ENCODE measurements at places on chromosomes 1 and 21.

- DNase-seq: no peak
Measured at GRCh38 chr1:62810420-62811274, 26.7 kb downstream of the ATG4C start.

DNA sequence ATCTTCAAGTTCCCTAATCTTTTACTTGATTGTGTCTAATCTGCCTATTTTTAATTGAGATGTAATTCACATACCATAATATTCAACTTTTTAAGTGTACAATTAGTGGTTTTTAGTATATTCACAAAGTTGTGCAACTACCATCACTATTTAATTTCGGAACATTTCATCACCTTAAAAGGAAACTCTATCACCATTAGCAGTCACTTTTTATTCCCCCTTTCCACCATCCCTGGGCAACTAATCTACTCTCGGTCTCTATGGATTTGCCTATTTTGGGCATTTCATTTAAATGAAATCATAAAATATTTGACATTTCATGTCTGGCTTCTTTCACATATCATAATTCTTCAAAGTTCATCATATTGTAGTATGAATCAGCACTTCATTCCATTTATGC lies 30.6 kb upstream of the HYI start:
- no peak for DNase-seq

DNA sequence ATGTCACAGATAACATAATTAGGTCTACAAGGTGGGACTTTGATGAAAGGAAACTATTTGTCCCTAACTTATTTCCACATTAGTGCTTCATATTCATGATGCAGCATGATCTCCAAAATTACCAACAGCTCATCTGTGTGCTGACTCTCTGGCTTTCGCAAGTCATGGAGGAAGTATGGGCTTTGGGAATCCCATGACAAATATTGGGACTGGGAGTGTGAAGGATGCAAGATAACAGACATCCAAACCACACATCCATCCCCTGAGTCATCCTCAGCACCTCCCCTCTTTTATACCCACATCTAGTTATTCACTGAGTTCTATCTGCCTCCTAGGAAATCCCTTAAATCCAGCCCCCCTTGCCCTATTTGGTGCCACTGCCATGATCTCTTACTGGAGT lies 102.8 kb upstream of the COL24A1 start:
- peak; percentile 4 for DNase-seq

GRCh38 chr1:98086796-98087441 lies 166.1 kb upstream of the DPYD start:
- DNase-seq: peak; percentile 91

DNA sequence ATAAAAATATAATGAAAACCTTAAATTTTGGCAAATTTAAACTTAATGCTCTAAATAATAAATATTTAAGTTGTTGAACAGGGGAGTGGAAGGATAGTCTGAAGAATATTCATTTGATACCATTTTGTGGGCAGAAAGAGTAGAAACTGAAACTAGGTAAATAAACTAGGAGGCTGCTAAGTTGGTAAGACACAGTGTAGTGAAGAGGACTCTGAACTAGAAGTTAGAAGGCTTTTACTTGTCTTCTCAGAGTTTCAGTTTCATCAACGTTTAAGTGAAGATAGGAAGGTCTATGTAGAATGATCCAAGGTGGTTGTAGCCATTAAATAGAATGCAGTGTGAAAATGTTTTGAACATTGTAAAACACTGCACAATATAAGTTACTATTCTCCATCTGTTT lies 516.9 kb downstream of the AMY1C start:
- no peak for DNase-seq

DNA sequence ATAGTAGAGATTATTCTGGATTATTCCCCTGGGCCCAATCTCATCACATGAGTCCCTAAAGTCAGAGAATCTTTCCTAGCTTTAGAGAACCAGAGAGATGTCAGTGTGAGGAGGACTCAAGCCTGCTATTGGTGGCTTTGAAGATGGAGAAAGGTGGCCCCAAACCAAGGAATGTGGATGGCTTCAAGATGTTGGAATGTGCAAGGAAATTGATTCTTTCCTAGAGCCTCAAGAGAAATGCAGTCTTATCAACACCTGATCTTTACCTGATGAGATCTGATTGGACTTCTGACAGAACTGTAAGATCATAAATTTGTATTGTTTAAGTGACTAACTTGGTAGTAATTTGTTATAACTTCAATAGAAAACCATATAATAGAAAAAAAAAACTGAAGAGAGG lies 51.0 kb downstream of the NME7 start:
- no peak for DNase-seq

DNA sequence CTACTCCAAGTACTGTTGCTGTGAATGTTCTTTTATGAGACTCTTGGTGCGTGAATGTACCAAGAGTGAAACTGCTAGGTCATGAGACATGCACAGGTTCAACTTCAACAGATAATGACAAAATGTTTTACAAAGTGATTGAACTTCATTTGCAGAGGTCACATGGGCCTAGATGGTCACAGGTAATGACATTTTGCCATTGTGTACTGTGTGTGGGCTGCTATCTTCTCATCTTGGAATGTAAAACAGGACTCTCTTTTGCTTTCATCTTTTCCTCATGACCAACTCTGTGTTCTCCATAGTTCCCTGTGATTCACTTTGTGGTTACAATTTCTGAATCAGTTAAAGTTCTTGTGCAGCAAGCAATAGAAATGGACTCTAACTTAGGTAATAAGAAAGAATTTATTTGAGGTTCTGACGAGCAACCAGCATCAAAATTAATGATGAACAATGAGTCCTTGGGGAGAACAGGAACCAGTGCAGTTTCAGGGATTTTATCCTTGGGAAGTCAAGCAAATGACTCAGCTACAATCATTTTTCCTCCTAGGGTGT lies 16.2 kb upstream of the TSNAX start:
- peak; percentile 65 for DNase-seq

DNA sequence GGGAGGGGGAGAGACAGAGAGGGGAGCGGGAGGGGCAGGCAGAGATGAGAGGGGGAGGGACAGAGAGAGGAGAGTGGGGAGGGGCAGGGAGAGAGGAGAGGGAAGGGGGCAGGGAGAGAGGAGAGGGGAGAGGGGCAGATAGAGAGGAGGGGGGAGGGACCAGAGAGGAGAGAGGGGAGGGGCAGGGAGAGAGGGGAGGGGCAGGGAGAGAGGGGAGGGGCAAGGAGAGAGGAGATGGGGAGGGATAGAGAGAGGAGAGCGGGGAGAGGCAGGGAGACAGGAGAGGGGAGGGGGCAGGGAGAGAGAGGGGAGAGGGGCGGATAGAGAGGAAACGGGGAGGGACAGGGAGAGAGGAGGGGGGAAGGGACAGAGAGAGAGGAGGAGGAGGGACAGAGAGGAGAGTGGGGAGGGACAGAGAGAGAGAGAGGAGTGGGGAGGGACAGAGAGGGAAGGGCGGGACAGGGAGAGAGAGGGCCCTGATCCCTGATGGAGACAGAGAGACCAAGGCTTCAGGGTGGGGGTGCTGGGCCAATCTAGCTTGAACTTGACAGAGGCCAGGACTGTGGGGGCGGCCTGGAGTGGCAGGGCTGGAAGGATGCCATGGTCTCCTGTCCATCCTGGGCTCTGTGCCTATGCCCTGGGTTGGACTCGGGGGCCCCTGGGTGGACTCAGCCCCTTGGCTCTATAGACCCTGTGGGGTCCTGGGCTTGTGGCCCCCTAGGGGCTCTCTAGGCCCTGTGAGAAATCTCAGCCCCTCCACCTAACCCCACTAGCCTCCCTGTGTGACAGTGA lies 43.6 kb downstream of the DMRTB1 start:
- no peak for DNase-seq

- DNase-seq: peak; percentile 87
Measured at GRCh38 chr1:88891318-88891950, at the start of gene GTF2B. TSS of gene GTF2B (minus strand) at chr1:88891567. CDS start at chr1:88891499, 68 bp downstream.

DNA sequence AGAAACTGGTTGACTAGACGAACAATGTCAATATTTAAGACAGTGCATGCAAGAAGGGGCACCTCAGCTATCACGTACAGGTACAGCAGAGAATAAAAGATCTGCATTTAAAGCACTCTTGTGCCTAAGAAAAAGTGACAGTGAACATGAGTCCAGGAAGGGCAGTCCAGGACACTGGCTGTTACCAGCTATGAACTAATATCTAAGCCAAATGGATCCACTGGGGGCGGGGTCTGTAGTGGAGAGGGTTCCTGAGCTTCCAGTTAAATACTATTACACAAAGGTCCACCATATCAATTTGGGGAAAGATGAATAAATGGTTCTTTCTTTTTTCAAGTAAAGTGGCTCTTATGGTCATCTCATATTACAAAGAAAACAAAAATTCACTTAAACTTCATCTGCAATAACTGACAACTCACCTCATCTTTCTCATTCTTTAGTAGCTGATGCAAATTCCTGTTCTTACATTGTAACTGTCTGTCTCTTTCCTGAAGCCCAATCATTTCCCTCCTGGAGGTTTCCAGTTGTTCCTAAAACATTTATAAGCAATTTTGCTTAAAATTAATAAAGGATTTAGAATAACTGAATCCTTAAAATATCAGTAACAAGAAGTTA lies 24.5 kb downstream of the SSX2IP start:
- DNase-seq: peak; percentile 24

- no peak for DNase-seq
Measured at GRCh38 chr1:160400646-160401486, 502 bp downstream of the VANGL2 start.

DNA sequence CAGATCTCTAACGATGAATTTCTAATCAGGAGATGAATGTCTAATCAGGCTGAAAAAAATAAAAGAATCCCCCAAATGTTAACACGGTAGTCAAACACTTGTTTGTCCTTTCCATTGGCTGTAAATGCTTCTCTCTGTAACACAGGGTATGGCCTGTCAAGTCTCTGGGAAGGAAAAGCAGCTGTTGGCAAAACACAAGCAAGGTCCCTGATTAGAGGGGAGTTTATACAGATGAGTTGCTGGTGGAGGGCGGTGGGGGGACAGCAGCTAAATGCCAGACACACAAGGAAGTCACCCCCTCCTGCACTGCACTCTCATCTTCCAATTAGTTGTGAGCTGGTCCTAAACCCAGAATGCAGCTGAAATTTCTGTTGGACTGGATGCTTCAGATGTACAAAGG lies 51.0 kb downstream of the PGBD5 start:
- no peak for DNase-seq

- DNase-seq: peak; percentile 60
Measured at GRCh38 chr1:86757272-86757984, 53.1 kb downstream of the SH3GLB1 start.

GRCh38 chr1:17356387-17357026 lies 15.5 kb upstream of the PADI6 start:
- DNase-seq: no peak

- DNase-seq: no peak
Measured at GRCh38 chr1:15210651-15211375, 36.2 kb upstream of the FHAD1 start.

- DNase-seq: no peak
Measured at GRCh38 chr1:39104158-39105060, 78.3 kb downstream of the NDUFS5 start.

- no peak for DNase-seq
Measured at GRCh38 chr1:114278430-114278829, 124.8 kb upstream of the SYT6 start.

- no peak for DNase-seq
Measured at GRCh38 chr21:42193131-42193671, 25.7 kb upstream of the ABCG1 start.

- DNase-seq: peak; percentile 23
Measured at GRCh38 chr1:231971397-231972110, 345.0 kb downstream of the DISC1 start.

GRCh38 chr1:111496398-111496797 lies 7.0 kb downstream of the ADORA3 start:
- no peak for DNase-seq

DNA sequence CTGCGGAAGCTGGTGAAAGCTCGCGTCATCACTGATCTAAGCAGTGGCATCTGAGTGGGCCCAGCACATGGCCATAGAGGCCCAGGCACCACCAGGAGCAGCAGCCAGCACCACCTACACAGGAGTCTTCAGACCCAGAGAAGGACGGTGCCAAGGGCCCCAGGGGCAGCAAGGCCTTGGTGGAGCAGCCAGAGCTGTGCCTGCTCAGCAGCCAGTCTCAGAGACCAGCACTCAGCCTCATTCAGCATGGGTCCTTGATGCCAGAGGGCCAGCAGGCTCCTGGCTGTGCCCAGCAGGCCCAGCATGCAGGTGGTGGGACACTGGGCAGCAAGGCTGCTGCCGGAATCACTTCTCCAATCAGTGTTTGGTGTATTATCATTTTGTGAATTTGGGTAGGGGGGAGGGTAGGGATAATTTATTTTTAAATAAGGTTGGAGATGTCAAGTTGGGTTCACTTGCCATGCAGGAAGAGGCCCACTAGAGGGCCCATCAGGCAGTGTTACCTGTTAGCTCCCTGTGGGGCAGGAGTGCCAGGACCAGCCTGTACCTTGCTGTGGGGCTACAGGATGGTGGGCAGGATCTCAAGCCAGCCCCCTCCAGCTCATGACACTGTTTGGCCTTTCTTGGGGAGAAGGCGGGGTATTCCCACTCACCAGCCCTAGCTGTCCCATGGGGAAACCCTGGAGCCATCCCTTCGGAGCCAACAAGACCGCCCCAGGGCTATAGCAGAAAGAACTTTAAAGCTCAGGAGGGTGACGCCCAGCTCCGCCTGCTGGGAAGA lies 3.2 kb upstream of the ARTN start:
- DNase-seq: no peak

- DNase-seq: no peak
Measured at GRCh38 chr1:159943278-159943640, 2.2 kb downstream of the IGSF9 start.

GRCh38 chr1:59755069-59755685 lies 59.6 kb upstream of the HOOK1 start:
- no peak for DNase-seq

DNA sequence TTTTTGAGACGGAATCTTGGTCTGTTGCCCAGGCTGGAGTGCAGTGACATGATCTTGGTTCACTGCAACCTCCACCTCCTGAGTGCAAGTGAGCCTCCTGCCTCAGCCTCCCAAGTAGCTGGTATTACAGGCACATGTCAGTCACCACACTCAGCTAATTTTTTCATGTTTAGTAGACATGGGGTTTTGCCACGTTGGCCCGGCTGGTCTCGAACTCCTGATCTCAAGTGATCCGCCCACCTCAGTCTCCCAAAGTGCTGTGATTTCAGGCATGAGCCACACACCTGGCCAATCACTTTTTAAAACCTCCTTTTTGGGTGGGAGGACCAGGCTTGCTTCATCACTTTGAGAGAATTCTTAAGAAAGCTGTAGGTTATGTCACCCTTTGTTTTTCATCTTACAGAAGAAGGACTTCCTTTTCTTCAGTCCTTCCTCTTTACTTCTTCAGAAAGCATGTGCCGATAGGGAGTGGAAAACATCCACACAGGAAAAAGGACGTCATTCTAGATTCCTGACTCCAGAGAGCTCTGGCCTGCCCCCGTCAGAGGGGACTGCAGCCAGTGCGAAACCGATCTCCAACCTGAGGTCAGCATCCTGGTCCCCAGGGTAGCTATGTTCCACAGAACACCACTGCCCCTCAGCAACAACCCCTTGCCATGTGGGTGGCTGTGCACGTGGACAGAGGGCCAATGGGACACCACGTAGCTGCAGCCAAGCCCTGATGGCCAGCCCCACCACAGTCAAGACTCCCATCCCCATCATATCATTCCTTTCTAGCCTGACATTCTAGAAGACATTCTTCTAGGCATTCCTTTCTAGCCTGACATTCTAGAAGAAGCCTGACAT lies 21.9 kb downstream of the NCF2 start:
- DNase-seq: no peak
